ENCODE measurements at places on chromosomes 13 and 19.

DNA sequence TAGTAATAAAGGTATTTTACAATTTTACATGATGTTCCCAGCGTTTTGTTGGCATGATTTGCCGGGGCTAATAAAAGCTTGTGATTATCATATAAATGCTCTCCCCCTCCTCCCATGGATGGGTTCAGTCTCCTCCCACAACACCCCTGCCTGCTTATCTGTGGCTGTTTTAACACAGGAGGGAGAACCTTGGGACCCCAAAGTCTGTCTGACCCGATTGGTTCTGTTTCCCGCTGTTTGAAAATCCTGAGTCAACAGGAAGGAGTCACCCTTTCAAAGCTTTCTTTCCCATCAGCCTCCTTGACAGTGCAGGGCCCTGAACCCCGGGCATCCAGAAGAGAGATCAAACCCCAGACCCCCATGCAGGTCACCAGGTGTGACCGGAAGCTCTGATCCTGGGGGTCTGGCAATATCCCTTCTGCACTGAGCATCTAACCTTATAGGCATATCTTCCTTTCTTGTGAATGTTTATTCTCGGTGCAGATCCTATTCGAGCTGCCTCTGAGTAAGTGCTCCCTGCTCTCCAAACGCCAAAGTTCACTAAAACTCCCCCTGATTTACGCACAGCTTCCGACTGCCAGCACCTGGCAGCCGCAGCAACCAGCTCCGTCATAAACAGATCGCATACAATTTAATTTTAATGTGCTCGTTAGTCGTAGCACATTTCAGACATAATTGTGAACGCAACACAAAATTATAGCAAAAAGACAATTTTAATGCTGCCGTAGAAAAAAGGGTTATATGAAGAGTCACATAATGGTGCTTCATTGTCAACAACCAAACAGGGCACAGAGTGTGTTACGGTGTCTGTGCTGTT is 74.8 kb downstream of the TSHZ3 start:
- DNase-seq, result no peak

GRCh38 chr13:42656161-42656560 is 82.2 kb downstream of the TNFSF11 start:
- DNase-seq, result no peak

GRCh38 chr19:54905803-54906511 is at the start of gene NCR1:
Gene NCR1, plus strand, starts transcription at chr19:54906148. Its CDS starts 40 bp downstream, at chr19:54906188.
- no peak for DNase-seq

DNA sequence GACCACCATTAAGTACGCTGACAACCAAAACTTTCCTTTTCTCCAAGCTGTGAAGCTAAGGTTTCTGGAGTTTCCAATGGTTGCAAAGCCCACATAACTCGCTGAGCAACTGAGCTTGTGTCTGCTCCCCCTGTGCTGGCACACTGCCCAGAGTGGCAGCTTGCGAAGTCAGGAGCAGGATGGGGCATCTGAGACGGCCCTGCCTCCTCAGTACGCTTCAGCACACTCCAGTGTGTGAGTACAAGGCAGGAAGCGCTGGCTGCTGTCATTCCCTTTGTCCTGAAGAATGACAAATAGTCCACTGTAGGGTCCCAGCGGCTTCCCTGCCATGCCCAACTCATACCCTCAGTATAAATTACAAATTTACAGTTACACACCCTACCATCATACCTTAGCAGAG is 51.5 kb downstream of the SKA3 start:
- DNase-seq, result no peak

DNA sequence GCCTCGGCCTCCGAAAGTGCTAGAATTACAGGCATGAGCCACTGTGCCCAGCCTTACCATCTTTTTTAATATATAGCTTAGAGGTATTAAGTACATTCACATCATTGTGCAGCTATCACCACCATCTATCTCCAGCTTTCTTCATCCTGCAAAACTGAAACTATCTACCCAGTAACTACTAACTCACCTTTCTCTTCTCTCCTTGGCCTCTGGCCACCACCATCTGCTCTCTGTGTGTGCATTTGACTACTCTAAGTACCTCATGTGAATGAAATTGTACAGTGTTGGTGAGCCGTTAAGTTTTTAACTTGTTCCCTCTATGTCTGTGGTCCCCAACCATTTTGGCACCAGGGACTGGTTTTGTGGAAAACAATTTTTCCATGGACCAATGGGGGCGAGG is 56.1 kb downstream of the CDK8 start:
- no peak for DNase-seq

DNA sequence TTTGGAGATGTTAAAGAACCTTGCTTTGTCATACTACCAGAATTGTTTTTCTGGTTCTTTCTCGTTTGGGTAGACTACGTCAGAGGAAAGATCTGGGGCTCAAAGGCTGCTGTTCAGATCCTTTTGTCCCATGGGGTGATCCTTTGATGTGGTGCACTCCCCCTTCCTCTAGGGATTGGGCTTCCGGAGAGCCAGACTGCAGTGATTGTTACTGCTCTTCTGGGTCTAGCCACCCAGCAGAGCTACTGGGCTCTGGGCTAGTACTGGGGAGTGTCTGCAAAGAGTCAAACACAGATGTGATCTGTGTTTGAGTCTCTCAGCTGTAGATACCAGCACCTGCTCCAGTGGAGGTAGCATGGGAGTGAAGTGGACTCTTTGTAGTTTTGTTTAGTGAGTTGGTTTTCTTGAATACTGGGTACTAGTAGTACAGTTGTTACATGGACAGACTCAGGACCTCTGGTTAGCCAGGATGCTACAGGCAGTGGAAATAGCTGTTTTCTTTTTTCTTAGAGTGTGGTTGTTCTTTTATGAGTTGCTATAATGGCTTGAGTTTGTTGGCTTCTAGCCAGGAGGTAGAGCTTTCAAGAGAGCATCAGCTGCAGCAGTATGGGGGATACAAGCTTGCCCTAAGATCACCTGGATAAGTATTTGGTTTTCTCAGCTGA is 34.4 kb downstream of the DNAJC15 start:
- no peak for DNase-seq

GRCh38 chr19:54449701-54450069 is 686 bp downstream of the LENG8 start:
- DNase-seq, result no peak

DNA sequence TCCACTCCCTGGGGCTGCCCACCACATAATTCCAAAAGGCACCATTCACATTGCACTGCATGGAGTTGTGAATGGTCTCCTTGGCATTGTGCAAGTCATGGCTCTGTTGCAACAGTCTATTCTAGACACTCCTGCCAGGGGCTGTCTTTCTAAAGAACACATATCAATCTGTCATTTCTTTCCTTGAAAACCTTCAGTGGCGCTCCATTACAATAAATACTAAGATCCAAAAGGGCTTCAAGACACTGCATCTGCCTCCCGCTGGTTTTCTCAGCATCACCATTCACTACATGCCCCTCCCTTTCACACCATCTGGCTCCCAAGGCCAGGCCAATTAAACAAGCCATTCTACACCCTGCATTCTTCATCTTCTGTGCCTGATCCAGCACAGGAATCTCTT is 32.2 kb upstream of the TM9SF2 start:
- no peak for DNase-seq

GRCh38 chr13:47299304-47299703 is 402.5 kb upstream of the HTR2A start:
- no peak for DNase-seq

DNA sequence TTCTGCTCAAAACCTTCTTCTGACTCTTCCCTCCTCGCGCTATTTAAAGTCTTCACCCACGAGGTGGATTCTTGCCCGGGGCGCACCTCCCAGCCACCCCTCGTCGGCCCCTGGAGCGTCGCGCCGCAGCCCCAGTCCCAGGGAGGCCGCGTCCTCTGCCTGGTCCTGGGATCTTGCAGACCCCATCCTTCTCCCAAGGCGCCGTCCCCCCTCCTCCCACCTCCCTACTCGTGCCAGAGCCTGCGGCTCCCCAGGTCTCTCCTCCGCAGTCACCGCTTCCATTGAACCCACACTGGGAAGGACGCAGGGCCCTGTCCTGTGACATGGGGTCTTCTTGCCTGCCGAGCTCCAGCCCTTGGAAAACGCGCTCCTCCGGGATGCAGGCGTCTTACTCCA is 486 bp downstream of the ZNF808 start:
- no peak for DNase-seq

DNA sequence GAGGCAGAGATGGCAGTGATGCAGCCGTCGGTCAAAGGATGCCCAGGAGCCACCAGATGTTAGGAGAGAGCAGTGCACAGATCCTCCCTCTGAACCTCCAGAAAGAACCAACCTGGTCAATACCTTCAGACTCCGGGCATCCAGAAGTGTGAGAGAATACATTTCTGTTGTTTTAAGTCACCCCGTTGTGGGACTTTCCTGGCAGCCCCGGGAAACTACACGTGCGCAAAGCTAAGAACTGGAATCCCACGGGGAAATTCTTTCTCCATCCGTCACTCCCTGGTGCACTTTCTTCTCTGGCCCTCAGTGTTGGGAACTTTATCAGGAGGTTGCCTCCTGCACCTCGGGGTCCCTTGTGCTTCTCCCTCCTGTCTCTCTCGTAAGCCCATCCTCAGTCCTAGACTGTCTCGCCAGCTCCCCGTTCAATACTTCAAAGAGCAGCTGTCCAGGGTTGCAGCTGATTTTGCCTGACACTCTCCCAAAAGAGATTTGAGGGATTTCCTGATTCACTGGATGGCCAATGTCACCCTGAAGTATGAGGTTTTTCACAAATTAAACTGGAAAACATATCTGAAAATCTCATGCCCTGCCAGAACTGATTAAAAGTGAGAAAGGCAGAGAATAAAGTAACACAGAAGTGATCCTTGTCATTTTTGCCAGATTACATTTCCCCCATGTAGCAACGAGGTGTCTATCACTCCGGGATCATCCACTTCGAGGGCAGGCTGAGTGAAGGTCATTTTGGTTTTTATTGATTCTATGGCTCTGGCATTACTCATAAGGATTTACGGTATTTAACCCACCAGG is 136.8 kb downstream of the DCT start:
- no peak for DNase-seq

GRCh38 chr19:11278670-11279069 is 16.3 kb upstream of the DOCK6 start:
- DNase-seq, result no peak

- DNase-seq, result no peak
These were observed 248.8 kb upstream of the KLHL1 start for GRCh38 chr13:70357031-70357430.

DNA sequence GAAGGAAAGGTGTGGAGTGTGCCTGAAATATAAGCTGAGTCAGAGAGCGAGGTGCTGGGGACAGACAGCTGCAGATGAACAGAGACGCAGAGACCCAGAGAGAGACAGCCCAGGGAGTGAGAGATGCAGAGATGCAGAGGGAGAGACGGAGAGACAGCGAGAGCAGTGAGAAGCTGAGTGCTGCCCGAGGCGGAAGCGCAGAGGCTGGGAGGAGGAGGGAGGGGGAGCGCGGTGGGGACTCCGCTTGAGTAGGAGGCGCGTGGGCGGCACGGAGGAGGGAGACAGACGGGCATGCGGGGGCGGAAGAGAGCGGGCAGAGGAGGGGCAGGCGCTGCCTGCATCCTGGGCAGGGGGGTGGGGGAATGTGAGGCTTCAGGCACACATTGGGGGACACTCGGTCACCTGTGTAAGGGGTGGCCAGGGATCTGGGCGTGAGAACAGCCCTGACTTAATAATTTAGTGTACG is 25.7 kb downstream of the SLC8A2 start:
- DNase-seq, result no peak

DNA sequence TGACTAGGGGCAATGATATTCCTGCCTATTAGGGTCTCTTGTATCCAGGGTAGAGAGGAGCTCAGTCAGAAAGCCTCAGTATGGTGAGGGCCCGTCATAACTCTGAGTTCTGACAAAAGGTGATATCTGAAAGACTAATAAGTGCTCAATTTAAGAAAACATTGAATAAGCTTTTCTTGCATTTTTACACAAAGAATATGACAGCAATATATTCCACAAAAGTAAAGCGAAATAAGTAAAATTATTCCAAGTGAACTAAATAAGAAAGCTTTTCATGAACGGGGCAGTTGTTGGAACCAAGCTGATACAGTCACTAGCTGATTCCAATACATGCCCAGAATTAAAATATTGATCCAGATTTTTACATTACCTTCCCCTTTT is 40.5 kb downstream of the CEACAM1 start:
- no peak for DNase-seq

DNA sequence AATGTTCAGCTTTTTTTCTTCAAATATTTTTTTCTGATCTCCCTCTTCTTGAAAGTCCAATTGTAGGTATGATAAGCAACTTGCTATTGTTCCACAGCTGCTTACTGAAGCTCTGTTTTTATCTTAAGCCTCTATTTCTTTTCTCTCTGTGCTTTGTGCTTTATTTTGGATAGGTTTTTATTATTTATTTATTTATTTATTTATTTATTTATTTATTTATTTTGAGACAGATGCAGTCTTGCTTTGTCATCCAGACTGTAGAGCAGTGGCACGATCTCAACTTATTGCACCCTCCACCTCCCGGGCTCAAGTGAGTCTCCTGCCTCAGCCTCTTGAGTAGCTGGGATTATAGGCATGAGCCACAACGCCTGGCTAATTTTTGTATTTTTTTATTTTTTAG is 199.4 kb downstream of the KLF12 start:
- no peak for DNase-seq

GRCh38 chr13:66581675-66582074 is 648.5 kb downstream of the PCDH9 start:
- DNase-seq, result no peak

DNA sequence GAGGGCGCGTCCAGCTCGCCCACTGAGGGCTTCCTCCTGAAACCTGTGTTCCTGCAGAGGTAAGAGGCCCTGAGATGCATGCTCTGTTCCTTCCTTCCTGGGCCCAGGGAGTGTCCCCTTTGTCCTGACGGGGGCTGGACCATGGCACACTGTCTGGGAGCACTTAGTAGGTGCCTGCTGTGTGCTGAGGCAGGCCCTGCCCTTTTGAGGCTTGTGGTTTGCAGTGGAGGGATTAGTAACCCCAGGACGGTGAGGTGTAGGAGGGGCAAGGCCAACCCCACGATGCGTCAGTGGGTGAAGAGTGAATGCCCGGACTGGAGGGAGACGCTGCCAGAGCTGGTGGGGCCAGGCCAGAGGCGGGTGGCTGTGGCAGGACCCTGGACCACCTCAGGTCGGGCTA is 11.2 kb upstream of the F2RL3 start:
- no peak for DNase-seq

DNA sequence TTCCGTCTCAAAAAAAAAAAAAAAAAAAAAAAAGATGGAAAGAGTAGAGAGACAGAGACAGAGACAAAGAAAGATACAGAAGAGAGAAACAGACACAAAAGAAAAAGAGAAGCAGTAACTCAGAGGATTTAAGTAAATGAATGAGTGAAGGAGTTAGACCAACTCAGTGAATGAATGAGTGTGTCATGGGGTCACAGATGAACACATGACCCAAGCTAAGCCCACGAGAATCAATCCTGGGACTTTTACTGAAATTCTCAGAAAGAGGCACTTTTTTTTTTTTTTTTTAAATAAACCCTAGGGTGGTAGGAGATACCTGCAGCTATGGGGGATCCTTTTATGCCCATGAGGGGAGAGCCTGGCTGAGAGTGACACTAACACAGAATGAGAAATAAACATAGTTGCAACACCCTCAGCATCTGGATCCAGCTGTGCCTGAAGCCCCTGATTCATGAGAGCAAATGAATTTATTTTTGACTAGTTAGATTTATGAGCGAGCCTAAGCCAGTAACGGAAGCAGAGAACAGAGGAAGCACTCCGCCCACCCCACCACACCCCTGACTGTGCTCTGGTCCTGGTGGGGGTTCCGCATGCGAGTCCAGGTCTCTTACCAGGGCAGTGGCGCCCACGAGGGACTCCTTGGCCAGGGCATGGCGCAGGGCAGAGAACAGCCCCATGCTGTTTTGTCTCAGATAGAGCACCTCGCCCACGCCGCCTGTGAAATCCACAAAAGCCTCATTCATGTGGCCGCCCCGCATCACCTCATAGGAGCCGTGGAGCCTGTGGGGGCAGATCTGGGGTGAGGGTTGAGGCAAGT is 4.6 kb downstream of the CAPN12 start:
- no peak for DNase-seq

Data from esophagus squamous epithelium (tissue), 5 donors.